SJSA1 (cell line): ENCODE measurements at places on chromosomes 1 and 21.
A peak's percentile ranks its signal among the peaks of the same experiment; 100 is the strongest.

DNA sequence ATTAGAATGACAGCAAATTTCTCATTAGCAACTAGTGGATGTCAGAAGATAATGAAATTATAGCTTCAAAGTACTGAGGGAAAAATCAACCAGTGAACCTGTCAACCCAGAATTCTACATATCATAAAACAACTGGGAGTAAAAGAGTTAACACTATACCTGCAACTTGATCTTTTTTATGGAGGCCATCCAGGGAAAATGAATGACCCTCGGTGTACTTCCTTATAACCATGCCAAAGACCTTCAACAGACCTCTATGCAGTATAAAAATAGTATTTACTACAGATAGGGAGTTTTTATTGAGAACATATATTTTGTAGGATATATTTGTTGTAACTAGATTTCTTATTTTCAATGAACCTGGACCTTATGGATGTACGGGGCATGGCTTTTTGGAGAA lies 392.5 kb upstream of the ZRANB2 start:
- DNase-seq = no peak
- no peaks in the 10 kb centered on the region for H3K36me3 ChIP-seq
- no peak overlapping the region for H3K27ac ChIP-seq
- H3K4me1 ChIP-seq = no peaks in the 10 kb centered on the region
- H3K4me3 ChIP-seq = no peak overlapping the region

- peaks cover 13% of the 10 kb centered on the region for H3K4me1 ChIP-seq
- H3K36me3 ChIP-seq = no peaks in the 10 kb centered on the region
- peaks cover 34% of the 10 kb centered on the region for H3K27me3 ChIP-seq
- no peak within 1 kb of the TSS for H3K27ac ChIP-seq
Observed at GRCh38 chr21:41167348-41168342, at the start of gene BACE2. Gene BACE2, plus strand, starts transcription at chr21:41168160. Its CDS starts 104 bp downstream, at chr21:41168264.

DNA sequence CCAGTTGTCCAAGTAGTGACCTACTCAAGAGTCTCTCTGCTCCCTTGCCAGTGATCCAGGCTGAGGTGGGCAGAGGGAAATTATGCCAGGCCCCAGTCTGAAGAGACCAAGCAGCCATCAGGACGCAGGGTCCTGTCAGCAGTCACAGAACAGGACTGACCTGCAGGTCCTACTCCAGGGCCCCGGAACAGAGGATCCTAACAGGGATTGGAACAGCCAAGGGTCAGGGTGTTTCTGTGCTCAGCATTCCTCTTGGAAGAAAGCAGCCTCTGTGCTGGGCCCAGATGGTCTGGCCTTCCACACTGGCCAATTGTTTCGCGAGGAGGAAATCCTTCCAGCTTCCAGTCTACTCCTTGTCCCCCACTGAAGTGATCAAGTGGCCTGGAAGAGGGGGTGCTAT lies 41.6 kb upstream of the USP1 start:
- H3K27ac ChIP-seq = no peak overlapping the region
- H3K27me3 ChIP-seq = no peaks in the 10 kb centered on the region
- DNase-seq = no peak
- no peak overlapping the region for H3K4me3 ChIP-seq

GRCh38 chr1:162391790-162392563 lies 10.4 kb downstream of the C1orf226 start:
- no peak for DNase-seq
- no peak overlapping the region for H3K4me3 ChIP-seq
- H3K27me3 ChIP-seq = no peaks in the 10 kb centered on the region
- no peaks in the 10 kb centered on the region for H3K36me3 ChIP-seq
- H3K4me1 ChIP-seq = peaks cover 6% of the 10 kb centered on the region; the same call in 1 of the 2 replicates

DNA sequence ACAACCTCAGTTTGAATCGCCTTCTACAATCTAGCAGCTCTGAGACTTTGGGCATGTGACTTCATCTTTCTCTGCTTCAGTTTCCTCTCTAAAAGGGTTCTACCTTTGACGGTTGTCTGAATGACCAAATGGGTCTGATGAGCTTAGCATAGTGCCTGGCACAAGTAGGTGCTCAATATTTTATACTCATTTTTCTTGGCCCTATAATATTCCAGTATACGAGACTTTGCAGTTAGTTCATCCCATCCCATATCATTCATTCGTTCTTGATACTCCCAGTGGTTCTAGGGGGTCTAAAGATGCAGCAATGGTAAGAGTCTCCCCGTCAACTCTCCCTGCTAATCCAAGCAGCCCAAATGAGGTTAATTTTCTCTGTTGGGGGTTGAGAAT lies 67.6 kb downstream of the ALPL start:
- H3K27ac ChIP-seq = no peak overlapping the region
- H3K4me1 ChIP-seq = peaks cover 62% of the 10 kb centered on the region
- no peaks in the 10 kb centered on the region for H3K27me3 ChIP-seq
- no peak overlapping the region for H3K4me3 ChIP-seq
- DNase-seq = no peak

- no peak overlapping the region for H3K4me3 ChIP-seq
- no peak overlapping the region for H3K27ac ChIP-seq
- DNase-seq = no peak
- H3K4me1 ChIP-seq = peaks cover 36% of the 10 kb centered on the region
Observed at GRCh38 chr21:45310459-45310858, 22.8 kb upstream of the POFUT2 start.

DNA sequence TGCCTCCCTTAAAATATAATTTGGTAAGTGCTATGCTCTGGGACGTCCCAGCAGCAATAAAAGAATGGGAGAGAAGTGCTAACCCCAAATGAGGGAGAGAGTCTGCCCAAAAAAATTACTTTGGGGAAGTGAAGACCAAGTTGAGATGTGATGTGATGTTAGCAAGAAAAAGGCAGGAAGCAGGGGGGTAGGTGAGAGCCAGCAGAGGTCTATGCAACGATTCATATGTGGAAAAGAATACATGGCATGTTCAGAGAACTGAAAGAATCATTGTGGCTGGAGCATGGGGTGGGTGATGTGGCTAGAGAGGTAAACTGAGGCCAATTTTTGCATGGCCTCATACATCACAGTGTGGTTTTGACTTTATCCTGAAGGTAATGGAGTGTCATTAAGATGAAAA lies 5.6 kb upstream of the CTPS1 start:
- no peak for DNase-seq
- H3K36me3 ChIP-seq = peaks cover 2% of the 10 kb centered on the region; the same call in 1 of the 2 replicates
- H3K27me3 ChIP-seq = no peaks in the 10 kb centered on the region
- H3K4me1 ChIP-seq = peaks cover 32% of the 10 kb centered on the region
- no peak overlapping the region for H3K4me3 ChIP-seq
- H3K27ac ChIP-seq = no peak overlapping the region

- no peak for DNase-seq
- H3K36me3 ChIP-seq = no peaks in the 10 kb centered on the region
- H3K27ac ChIP-seq = peak overlapping the region; percentile 73
- H3K4me1 ChIP-seq = peaks cover 15% of the 10 kb centered on the region
Observed at GRCh38 chr1:199226163-199226562, 587.3 kb downstream of the PTPRC start.

GRCh38 chr1:246041360-246041759 lies 465.7 kb downstream of the SMYD3 start:
- H3K4me1 ChIP-seq = no peaks in the 10 kb centered on the region
- no peaks in the 10 kb centered on the region for H3K36me3 ChIP-seq
- no peak overlapping the region for H3K4me3 ChIP-seq
- DNase-seq = no peak
- no peak overlapping the region for H3K27ac ChIP-seq

DNA sequence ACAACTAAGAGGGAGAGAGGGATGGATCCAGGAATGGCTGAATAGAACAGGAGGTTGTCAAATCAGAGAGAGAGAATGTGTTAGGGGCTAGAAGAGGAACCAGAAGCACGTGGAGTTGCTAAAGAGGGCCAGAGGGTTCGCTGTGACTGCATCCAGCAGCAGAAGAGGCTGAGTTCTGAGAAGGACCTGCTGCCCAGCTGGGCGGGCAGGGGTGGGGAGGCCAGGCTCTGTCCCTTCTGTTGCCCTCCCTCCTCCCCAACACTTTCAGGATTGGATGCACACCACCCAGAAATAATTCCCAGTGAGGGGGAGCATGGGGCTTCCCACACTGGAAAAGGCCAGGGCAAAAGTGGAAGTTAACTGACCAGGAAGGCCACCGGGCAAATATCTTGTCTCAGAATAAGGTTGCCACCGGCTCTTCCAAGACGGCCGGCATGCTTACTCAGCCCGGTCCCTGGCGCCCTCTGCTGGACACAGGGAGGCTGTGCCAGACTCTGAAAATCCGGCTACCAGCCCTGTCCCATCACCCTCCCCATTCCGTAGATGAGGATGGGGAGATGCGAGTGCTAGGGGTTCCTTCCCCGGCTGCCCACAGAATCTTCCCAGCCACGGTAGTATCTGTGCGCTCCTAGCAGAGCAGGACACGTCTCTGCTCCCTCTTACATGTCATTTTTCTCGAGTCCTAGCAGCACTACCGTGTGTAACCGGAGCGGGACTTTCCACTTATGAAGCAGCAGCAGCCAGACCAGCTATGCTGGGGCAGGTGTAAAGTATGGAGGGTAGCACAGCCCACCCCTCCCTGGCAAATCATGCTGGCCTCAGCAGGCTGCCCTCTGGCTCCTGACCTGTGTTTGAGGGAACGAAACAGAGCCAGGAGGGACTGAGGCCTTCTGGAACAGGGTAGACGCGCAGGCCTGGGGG lies 46.8 kb upstream of the A3GALT2 start:
- no peak overlapping the region for H3K4me3 ChIP-seq
- peaks cover 11% of the 10 kb centered on the region; the same call in 1 of the 2 replicates for H3K36me3 ChIP-seq
- H3K27me3 ChIP-seq = no peaks in the 10 kb centered on the region

- no peaks in the 10 kb centered on the region for H3K27me3 ChIP-seq
- no peak overlapping the region for H3K4me3 ChIP-seq
- DNase-seq = no peak
- H3K4me1 ChIP-seq = no peaks in the 10 kb centered on the region
- no peaks in the 10 kb centered on the region for H3K36me3 ChIP-seq
- no peak overlapping the region for H3K27ac ChIP-seq
Observed at GRCh38 chr1:233465745-233466343, 138.3 kb downstream of the MAP3K21 start.

DNA sequence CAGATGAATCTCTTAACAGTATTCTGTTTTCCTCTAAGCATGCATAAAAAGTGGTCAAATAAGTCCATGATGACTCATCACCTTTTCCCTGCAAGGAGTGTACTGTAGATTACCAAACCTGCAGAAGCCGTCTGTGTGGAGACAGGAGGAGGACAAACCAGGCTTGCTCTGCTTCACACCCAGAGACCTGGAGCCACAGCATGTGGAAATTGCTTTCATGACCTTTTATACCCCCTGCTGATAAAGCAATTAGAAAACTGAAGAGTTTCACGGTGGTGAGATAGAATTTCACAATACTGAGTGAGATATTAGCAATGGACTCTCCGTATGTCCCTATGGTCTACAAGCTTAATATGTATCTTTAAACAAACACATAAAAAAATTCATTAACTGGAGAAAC lies 9.4 kb downstream of the CORT start:
- H3K36me3 ChIP-seq = peaks cover 47% of the 10 kb centered on the region
- no peak overlapping the region for H3K27ac ChIP-seq
- H3K4me1 ChIP-seq = peaks cover 6% of the 10 kb centered on the region
- no peaks in the 10 kb centered on the region for H3K27me3 ChIP-seq

DNA sequence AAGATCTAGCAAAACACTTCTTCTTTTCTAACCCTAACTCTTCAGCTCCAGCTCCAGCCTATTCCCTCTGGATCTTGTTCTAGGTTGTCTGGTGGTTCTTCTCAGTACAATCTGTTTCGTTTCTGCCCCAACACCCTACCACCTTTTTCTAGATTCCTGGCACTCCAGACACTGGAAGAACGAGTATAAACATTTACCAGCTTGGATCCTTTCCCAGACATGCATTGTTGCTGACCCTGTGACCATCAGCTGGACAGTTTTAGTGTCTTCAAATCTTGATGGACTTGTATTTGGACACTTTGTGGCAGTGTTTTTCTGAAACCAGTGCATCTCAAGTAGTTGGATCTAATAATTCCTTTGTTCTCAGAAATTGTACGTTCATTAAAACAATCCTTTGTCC lies 30.6 kb upstream of the CACNA1E start:
- H3K27ac ChIP-seq = no peak overlapping the region
- no peaks in the 10 kb centered on the region for H3K27me3 ChIP-seq
- no peak for DNase-seq

- H3K27me3 ChIP-seq = no peaks in the 10 kb centered on the region
- no peak overlapping the region for H3K27ac ChIP-seq
- H3K4me1 ChIP-seq = no peaks in the 10 kb centered on the region
- H3K4me3 ChIP-seq = no peak overlapping the region
- H3K36me3 ChIP-seq = peaks cover 8% of the 10 kb centered on the region
Observed at GRCh38 chr1:42211224-42211623, 46.7 kb upstream of the GUCA2A start.

GRCh38 chr1:228861832-228862180 lies 126.5 kb downstream of the RHOU start:
- no peak for DNase-seq
- H3K36me3 ChIP-seq = no peaks in the 10 kb centered on the region
- peaks cover 60% of the 10 kb centered on the region for H3K4me1 ChIP-seq
- no peaks in the 10 kb centered on the region for H3K27me3 ChIP-seq
